Activated CD4-positive, alpha-beta T cell treated with anti-CD3 and anti-CD28 coated beads for 1 hour (primary cell): ENCODE measurements at places on chromosomes 3 and 15.

GRCh38 chr3:146503461-146504202 lies 34.3 kb upstream of the PLSCR2 start:
- DNase-seq = no peak

- no peak for DNase-seq
These were observed 462.3 kb upstream of the PPP2R3A start for GRCh38 chr3:135503065-135503759.

GRCh38 chr3:115246461-115247020 lies 99.5 kb upstream of the ZBTB20 start:
- no peak for DNase-seq

DNA sequence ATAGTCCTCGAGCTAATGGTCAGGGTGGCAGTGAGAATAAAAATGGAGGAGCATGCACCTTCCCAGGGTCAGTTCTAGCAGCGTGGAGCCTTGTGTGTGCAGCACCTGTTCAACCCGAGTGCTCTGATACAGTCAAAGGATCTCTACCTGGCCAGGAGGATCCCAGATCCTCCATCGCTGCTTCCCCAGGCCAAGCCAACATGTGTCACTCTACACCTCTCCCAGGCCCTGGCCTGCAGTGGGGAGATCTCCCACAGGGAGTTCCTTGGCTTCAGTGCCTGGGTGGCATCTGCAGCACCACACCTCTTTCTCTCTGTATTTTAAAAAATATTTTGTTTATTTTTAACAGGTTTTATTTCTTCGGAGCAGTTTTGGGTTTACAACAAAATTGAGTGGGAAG lies 414.8 kb upstream of the C2CD4B start:
- no peak for DNase-seq

DNA sequence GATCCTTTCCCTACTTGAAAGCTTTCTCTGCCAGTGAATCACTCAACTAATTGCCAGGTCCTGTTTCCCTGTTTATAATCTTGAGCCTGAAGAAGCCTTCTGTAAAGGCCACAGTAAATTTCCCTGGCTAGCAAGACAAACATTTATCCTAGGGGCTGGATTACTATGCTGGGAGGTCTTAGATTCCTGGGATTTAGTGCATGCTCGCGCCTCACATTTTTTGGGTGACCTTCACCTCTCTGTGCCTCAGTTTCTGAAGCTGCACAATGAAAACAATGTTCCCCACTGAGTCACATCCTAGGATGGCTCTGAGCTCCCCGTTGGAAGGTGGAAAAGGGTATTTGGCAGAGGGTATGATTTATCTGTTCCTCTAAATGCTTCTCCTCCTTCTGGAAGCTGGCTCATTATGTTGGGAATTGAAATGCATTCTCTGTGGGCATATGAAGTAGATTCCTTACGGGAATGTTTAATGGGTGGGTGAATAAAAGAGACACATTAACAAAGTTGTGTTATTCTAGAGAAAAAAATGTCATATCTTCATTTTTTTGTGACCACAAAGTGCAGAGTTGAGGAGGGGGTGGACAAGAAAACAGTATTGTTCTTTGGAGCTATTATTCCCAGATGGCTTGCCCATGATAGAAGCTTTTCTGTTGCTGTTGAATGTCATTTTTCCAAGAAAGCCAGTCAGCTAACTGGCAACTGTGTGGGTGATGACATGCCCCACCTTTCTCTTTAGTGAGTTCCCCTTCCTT lies 32.4 kb downstream of the LSM3 start:
- DNase-seq = no peak

DNA sequence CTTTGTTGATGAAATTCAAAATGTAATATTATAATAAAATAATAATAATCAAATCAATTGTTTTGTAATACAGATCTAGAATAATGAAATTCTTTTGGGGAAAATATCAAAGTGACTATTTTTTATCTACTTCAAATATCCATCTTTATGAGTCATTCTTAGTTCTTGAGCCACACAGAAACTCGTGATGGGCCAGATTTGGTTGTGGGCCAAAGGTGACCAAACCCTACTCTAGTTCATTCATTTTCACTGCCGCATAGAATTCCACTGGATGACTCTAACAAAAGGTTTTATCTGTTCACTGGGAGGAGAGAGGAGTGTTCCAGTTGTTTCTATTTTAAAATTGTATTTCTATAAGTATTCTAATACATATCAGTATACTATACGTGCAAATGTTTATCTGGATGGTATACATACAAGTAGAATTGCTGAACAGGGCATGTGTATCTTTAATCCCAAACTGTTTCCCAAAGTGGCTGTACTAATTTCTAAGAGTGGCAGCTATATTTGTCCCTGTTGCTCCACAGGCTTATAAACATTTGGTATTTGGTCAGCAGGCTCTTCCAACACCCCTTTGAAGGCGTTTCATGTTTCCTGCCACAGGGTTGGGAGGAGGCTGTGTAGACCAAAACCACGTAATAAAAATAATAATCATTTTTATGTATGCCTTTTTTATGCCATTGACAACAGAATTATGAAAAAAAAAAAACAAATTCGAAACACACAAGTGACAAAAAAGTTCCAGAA lies 7.3 kb upstream of the RTP3 start:
- DNase-seq = no peak

- no peak for DNase-seq
These were observed 9.5 kb upstream of the MESP2 start for GRCh38 chr15:89766357-89767311.

DNA sequence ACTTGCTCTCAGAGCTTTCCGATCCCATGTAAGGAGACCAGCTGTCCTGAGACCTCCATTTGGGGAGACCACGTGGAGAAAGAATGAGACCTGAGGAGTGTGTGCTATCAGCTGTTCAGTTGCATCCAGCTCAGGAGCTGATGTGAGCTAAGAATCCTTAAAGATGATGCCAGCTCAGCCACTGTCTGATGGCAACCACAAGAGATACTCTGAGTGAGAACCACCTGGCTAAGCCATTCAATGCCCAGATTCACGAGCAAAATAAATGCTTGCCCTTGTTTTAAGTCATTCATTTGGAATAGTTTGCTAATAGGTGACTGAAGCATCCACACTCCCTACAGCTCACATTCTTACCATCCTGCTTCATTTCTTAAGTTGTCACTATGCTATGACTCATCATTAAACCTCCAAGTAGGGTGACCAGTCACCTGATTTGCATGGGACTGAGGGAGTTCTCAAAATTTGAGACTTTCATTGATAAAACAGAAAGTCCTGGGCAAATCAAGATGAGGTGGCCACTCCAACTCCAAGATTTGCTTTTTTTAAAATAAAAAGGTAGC lies 56.4 kb downstream of the SPTSSB start:
- DNase-seq = no peak
